ENCODE measurements at places on chromosomes 12 and 14.

DNA sequence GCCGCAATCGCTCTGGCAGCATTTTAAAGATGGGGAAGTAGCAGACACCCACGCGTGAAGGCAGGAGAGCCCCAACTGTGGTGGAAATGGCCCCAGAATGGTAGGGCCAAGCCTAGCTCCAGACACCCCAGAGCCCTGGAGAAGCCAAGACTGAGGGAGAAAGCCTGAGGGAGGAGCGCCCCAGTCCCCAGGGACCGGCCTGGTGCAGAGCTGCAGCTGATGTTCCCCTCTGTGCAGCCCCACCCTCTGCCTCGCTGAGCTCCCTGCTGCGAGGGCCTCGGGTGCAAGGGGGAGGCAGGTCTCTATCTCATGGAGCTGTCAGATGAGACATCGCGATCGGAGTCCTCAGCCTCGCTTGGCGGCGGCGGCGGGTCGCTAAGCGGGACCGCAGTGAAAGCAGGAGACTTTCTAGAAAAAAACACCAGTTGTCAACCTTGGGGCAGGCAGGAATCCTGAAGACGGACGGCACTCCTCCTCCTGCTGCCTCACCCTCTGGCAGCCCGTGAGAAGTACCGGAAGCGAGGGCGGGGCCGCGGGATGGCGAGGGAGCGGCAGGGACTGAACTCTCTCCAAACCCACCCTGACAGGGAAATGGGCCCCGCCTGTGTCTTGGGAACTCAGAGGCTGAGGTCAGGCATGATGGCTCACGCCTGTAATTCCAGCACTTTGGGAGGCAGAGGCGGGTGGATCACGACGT, 6.0 kb downstream of the GAPDH start:
- DNase-seq, result peak; percentile 91

DNA sequence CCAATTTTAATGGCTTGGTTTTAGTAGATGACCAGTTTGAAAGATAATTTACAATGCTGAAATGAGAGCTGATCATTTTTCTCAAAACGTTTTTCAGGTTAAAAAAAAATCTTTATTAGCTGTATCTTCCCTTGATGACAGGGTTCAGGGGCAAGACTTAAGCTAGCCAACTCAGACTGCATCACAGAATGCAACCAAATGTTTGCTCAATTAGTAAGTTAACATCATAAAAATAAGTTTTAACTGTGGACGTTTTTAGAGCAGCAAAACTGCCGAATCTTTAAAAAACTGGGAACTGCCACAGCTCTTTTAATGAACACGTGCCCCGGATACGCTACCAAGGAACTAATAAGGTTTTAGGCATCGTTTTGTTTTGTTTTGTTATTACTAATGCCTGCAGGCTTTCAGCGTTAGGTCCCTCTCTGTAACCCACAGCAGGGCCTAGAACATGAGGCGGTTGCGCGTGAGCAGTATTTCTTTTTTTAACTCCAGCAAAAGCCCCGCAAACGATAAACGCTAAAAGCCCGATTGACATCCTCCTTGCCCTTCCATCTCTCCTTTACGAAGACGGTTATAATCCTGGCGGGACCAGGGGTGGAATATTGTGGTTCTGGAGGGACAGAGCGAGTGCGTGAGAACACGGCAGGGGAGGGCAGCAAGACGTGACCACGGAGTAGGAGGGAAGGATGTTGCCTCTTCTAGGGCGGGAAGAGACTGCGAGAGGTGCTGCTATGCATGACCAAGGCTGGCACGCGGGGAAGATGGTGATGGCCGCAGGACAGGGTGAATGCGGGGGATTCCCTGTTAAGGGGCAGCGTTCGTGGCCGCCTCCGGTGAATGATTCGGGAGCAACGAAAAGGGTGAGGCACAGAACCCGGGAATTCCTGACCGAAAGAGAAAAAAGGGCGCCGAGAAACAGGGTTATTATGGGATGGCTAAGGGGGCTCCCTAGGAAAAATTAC, 652 bp downstream of the SUPT16H start:
- peak; percentile 60 for DNase-seq

DNA sequence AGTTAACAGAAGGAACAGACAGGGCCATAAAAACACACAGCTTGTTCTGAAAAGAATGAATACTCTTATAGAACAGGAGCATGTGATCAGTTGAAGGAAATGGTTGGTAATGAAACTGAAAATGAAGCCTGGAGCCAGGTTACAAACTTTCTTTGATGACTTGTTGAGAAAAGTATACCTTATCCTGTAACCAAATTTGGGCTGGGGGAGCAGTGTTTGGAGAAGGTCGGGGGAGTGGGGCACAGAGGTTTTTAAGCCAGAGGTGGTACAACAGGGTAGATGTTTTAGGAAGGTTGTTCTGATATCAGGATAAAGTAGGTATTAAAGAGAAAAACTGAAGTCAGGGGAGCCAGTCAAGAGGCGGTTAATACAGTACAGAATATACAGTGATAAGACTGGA, 8.2 kb downstream of the GOLT1B start:
- no peak for DNase-seq

DNA sequence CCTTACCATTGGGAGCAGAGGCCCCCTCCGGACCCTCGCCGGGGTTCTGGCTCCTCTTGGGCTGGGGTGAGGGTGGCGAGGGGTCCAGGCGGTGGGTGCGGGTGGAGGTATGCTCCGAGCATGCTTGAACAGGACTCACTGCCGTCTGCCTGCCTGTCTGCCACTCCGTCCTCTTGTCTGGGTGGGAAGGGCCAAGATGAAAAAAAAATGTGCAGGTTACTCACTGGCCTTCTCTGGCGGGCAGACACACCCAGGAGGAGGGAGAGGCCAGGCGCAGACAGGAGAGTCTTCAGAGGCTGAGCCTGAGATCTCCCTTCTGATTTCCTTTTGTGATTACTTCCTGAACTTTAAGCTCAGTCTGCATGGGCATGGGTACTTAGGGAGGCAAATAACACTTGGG, 76.1 kb downstream of the STON2 start:
- peak; percentile 93 for DNase-seq

DNA sequence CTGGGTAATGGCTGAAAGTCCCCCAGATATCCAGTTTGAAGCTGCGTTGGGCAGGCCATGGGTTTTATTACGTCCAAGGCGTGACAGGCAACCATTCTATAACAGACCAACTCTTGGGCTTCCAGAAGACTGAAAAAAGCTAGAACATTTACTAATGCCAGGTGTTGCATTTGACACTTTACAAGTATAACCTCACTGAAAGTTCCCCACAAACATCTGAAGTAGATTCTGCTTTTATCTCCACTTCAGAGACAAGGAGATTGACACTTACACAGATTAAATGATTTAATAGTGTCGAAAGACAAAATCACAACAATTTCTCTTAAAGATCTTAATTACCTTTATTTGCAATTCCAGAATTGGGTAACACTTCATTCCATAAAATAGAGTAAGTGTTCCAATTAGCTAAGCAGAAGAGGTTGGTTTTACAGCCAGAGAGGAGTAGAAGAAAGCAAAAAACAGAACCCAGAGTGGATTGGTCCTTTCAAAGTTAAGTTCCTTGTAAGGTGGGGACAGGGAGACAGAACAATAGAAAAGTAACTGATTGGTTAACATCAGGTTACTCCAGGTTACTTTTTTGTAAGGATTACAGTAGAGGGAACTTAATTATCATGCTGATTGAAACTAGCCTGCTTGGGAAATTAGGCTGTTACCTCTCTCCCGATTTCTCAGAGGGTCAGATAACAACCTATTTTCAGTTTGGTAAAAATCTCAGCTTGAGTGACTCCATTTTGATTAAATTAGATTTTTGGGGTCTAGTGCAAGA, 11.3 kb downstream of the SOCS2 start:
- no peak for DNase-seq

- no peak for DNase-seq
These were observed 1.8 kb upstream of the BTG1 start for GRCh38 chr12:92147491-92147890.

DNA sequence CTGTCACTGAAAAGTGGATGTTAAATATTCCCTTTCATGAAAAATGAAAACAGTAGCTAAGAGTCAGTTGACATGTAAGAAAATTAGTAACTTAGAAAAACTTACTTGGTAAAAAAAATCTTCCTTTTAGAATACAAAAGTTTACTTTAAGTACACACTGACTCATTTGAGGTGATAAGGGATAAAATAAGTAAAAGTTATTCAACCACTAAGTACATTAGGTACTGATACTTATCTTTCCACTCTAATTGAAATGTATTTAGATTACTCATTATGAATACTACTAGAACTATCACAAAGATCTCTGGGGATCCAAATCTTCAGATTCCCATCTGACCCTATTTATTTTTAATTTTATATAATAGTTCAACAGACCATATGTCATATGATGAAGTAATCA, 12.2 kb downstream of the SYCP3 start:
- no peak for DNase-seq

DNA sequence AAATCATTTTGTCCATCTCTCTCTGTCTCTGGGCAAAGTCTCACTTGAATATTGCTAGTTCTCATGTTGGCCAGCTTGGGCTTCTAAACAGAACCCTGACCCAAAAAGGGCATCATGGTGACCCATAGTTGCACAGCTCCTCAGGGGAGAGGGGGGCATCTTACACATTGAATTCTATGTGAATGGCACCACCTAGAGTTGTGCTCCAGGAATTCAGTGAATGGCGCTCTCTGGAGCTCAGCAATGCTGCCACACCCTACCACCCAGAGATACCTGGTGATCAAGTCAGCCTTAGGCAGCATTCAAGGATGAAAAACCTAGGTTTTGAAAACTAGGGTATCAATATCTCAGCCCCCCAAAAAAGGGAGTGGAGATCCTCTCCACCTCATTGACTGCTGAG, 50.6 kb downstream of the SMUG1 start:
- DNase-seq, result no peak

DNA sequence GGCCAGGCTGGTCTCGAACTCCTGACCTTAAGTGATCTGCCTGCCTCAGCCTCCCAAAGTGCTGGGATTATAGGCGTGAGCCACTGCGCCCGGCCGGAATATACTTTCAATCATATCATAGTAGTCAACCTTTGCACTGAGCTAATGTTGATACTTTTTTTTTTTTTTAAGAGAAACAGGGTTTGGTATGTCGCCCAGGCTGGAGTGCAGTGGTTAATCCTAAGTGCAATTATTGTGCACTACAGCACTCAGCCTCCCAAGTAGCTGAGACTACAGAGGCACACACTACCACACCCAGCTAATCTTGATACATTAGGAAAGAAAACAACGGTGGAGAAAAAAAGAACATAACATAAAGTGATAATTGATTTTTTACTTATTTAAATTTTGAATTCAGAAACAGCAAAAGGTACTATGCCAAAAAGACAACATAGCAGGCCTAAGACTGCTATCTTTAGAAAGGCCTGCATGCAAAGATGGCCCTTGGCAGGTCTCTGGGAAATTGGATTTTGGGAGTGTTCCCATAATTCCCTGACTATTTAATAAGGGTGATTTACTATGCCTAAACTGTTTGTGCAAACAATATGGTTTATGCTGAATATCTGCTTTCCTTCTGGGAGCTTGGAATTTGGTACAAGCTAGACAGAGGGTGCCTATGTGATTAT, 15.5 kb downstream of the BTBD7 start:
- DNase-seq, result peak; percentile 82

- DNase-seq, result no peak
These were observed 6.1 kb downstream of the HOXC5 start for GRCh38 chr12:54038871-54039414.

DNA sequence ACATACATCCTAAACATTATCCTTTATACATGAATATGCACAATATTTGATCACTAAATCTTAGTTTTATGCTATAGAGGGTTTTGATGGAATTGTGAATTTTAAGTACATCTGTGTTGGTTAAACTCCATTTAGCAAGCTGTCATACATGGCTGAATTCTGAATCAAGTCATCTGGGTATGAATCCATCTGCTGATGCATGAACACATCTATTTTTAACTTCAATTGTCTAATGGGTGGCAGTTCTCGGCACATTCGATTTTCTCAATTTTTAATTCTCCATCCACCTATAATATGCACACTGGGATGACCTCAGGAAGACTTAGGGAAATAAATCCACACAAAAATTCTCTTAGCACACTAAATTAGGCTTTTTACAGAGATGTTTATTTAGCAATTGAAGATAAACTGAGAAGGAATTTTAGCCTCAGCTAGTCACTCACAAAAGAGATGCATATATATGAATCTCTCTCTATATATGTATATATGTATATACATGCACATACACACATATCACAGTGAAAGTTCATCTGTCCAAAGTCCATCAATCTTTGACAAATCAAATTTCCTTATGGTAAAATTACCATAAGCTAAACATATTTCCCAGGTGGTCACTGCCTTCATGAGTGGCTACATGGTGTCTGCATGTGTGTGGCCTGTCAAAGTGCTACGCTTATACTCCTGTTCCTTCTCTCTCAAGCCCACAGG, 44.5 kb upstream of the VPS33A start:
- DNase-seq, result no peak

DNA sequence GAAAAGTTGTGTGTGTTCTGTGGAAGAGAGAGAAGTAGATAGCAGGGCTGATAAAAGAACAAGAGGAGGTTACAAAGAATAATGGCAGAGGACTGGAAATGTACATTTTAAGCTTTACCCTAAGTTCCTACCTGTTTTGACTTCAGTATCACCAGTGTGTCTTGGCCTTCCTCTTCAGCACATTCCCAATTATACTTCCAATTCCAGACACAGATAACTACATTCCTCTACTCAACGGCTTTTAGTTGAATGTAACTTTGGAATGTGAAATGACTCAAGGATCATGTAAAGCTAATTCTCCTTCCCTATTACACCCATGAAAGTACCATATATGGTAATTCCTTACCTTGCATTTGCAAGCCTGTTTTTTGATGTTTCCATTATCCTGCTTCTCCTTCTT, 5.0 kb downstream of the MGST1 start:
- no peak for DNase-seq

DNA sequence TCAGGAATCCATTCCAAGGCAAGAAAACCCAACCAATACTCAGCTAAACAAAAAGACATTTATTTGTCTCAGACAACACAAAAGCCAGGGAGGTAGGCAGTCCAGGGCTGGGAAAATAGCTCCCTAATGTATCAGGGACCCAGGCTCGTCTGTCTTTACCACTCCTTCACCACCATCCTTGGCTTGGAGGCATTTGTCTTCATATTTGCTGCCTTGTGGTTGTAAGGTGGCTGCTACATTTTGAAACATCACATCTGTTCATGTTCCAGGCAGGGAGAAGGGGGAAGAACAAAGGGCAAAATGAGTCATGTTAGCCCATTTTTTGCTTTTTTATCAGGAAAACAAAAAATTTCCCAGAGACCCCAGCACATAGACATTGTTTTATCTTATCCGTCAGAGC, 44.8 kb upstream of the PCED1B start:
- no peak for DNase-seq

Measured in large intestine (tissue), 12 donors.